ENCODE measurements at places on chromosomes 1 and 21.
A peak's percentile ranks its signal among the peaks of the same experiment; 100 is the strongest.

DNA sequence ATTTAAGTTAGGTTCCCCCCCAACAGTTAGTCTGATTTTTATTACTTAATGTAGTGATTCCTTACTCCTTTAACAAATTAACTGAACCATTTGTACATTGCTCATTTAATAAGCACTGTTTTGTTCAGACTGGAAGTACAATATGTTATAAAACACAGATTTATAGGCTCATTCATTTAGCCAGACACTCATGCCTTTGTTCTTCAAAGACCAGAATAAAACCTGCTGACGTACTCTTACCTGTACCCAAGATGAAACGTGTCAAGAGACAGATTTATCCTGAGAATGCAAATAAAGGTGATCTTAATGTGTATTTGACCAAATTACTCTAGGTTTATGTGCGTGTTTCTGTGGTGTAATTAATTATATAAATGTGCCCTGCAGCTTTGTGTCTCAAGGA lies 92.8 kb downstream of the INTS7 start:
- no peak for DNase-seq

DNA sequence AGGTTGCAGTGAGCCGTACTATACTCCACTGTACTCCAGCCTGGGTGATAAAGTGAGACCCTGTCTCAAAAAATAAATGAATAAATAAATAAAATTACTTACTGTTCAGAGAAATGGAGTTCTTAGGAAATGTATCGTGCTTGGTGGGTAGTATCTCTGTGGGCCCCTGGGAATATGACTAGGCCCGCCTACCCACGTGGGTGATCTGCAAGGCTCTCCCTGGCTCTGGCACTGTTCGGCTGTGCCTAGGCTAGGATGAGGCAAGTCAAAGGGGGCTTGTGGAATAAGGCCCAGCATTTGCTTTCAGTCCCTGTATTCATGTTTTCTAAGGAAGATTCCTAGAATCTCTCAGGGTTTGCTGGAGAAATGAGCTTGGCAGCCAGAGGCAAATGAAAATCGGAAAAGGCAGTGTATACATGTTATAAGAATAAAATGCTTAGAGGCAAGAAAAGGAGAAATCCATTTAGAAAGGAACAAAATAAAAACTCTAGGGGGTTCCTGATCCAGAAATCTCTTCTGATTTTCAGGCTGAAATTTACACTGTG lies 4.5 kb upstream of the CSRP1 start:
- DNase-seq, result no peak

DNA sequence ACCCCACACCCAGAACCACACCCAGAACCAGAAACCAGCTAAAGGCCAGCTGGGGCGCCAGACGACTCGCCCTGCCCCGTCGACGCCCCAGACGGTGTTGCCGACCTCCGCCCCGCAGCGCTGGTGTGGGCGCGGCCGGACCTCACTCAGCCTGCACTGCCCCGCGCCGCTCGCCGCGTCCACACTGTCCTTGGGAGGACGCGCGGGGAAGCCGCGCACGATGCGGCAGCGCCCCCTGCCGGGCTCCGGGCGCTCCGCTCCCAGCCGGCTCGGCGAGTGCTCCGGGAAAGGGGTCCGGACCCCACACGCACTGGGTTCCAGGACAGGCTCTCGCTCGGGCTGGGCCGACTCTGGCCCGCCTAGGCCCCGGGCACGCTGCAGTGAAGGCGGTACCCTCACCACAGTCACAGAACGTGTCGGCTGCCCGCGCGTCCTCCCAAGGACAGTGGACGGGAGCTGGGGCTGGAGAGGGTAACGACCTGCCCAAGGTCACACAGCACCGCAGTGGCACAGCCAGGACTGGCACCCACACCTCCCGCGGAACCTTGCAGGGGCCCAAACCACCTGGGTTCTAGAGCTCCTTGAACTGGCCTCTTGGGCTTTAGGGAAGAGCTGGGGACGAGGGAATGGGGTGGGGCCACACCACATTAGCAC lies 90.2 kb downstream of the DMRTA2 start:
- DNase-seq, result peak; percentile 13

GRCh38 chr21:34916446-34916845 lies 132.7 kb downstream of the RUNX1 start:
- DNase-seq, result no peak

DNA sequence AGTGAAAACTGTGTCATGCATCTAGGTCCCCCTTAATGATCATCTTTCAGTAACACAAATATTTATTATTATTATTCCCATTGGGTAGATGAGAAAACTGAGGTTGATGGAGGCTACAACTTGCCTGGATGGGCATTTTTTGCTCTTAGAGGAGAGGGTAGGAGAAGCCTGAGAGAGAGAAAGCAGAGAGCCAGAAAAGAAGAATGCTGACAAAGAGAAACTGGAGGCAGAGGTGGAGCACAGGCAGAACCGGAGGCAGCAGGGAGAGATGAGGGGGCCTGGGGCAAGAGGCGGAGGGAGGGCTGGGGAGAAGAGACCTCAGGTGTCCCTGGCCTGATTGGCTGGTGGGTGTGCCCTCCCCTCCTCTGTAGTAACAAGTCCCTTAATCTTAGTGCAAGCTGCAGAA lies 4.1 kb downstream of the BLACAT1 start:
- no peak for DNase-seq

DNA sequence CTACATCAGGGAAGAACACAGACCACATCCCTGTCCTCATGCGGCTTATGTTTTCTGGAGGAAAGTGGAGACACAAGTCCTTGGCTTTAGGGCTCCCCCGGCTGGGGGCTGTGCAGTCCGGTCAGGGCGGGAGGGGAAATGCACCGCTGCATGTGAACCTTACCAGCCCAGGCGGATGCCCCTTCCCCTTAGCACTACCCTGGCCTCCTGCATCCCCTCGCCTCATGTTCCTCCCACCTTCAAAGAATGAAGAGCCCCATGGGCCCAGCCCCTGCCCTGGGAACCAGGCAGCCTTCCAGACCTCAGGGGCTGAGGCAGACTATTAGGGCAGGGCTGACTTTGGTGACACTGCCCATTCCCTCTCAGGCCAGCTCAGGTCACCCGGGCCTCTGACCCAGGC lies 45.5 kb downstream of the TNNT2 start:
- no peak for DNase-seq

Measured in forelimb muscle (tissue), 1 donor.